Fibroblast of lung (primary cell): ENCODE measurements at places on chromosomes 2 and 18. TPM values are rescaled to one million over a fixed set of nuclear protein-coding genes. Genes with fewer than 3 reads are reported as not detected.

GRCh38 chr2:241953324-241953928 is 83.9 kb downstream of the RTP5 start:
- DNase-seq: no peak

GRCh38 chr2:55123851-55124269 is 73.6 kb upstream of the RTN4 start:
- DNase-seq: no peak

DNA sequence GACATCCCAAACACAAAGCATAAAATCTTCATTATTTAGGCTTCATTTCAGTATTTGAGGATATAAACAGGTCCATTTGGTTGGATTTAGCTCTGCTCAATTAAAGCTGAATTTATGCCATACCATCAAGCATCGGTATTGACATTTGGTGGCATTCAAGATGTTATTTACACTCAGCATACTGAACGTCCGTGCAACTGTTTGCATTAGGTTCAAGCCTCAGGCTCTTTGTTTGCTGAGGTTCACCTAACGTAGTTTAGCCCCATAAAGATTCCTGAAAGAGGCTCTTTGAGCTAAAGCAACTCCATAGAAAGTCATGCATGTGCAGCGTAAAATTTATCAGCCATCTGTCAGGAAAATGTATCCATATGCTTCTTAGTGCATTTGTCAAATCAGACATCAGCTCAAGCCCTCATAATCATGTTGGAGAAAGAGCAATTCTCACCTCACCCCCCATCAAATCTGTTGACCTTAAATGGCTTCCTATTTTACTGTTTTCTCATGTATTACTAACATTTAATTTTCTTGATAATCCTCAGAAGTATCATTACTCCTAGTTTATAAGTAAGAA is 366.9 kb downstream of the EPHA4 start:
- DNase-seq: no peak

GRCh38 chr2:191020742-191021381 is 6.9 kb upstream of the STAT1 start:
- peak; percentile 85 for DNase-seq

GRCh38 chr18:24369426-24369825 is 28.2 kb downstream of the OSBPL1A start:
- peak; percentile 54 for DNase-seq

DNA sequence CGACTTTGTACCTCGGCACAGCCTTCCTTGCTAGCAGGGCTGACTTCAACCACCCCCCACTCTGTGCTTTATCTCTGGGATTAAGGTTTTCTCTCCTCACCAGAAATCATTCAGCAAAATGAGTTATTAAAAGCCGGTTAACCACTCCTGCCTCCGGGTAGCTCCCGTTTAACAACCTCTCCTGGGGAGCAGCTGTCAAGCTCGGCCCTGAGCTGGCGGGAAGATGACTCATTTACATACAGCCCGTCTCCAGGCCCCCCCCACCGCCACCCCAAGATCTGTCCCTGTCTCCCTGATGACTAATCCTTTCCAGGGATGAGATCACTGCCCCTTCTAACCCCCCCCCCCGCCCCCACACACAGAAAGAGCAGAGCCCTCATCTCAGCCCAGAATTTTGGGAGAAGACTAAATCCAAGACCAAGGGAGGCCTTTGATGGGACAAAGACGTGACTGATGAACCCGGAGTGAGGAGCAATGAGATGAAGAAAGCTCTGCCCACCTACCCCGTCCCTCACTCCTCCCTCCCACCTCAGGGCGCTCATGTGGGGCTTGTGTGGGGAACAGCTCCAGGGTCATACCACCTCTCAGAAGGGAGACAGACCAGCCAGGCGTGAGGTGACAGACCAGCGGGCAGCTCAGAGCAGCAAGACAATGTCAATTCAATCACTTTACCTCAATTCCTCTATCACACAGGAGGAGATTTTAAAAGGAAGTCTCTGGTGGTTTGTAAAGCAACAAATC is 131.4 kb downstream of the MSH2 start:
- peak; percentile 94 for DNase-seq

DNA sequence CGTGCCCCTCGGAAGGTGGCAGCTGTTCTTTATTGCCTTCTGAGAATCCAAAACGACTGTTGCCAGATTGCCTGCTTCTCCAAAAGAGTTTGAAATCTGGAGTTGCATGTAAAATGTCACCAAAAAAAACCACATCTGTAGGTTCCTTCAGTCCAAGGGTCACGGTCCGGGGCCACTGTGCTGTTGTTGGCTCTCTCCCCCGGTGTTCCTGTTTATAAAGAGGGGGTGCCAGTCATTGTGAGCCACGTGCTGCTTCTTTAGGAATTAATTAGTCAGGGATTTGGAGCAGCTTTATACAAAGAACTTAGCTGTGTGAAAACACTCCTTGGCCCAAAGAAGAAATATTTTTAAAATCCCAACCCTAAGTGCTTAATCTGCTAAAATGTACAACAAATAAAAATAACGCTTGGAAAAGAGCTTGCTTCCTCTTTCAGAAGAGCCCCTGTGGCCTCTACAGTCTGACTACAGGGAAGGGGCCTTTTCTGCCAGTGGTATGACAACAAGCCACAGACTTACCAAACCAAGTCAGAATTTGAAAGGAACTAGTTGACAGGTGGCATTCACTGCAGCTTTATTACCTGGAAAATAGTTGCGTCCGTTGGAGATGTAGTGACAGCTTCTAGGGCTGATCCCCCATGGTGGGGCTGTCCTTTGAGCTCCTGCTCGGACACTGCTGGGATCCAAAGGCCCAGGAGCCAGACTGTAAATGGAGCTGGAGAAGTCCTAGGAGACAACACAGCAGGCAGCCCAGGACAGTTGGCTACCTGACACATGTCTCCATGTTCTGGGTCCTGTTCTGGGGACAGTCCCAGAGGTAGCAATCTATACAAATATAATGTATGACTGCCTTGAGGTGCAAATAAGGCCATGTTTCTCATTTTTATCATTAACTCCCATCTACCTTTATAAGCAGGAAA is 84.5 kb upstream of the SLC1A4 start:
- DNase-seq: no peak

The NEB gene
- total RNA-seq: 0.17 and 0.26 TPM in 2 replicates

The MGAT4A gene
- 0.17 and 0.26 TPM in 2 replicates for total RNA-seq

The TMEM247 gene
- not detected in 2 replicates for total RNA-seq

The C2orf74 gene
- total RNA-seq: 20.5 and 21.5 TPM in 2 replicates

The ZNF385B gene
- total RNA-seq: under 0.01 TPM in 1 of 2 replicates, not detected in the other
